ENCODE measurements at places on chromosomes 1 and 21. TPM values are rescaled to one million over a fixed set of nuclear protein-coding genes. Genes with fewer than 3 reads are reported as not detected.

ADGRL4 gene
- 43.0 TPM for total RNA-seq

MEGF6 gene
- total RNA-seq = 10.9 TPM

HHIPL2 gene
- total RNA-seq = 0.09 TPM

DAP3 gene
- total RNA-seq = 85.2 TPM

MCOLN2 gene
- total RNA-seq = 3.1 TPM

YIPF1 gene
- 33.3 TPM for total RNA-seq

AQP10 gene
- total RNA-seq = not detected

DNA sequence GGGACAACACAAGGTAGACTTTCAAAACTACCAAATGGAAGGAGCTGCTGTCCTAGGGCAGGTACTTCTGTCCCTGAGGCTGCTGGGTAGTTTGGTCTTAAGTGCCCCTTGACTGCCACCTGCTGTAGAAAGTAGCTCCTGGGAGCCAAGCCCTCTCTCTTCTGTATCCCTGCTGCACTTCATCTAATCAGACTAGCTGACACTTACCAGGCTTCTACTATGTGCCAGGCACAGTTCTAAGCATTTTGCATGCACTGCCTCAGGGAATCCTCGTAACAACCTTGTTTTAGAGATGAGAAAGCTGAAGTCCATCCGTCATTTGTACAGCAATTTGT, 15.9 kb upstream of the SRSF4 start:
- DNase-seq = no peak

DNA sequence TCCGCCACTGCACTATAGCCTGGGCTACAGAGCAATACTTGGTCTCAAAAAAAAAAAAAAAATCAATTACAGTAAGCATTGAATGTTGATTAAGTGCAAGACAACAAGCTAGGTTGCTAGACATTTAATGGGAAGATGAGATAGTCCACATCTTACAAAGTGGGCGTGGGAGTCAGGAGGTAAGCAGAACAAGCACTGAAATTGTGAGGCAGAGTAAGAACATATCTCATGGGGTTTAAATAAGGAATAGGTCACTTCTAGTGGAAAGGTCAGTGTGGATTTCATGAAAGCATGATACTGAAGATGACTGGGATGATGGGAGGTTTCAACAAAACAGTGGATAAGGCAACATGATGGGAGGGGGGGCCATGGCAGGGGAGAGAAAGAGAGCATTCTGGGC, 1.9 kb upstream of the OLFML2B start:
- no peak for DNase-seq

DNA sequence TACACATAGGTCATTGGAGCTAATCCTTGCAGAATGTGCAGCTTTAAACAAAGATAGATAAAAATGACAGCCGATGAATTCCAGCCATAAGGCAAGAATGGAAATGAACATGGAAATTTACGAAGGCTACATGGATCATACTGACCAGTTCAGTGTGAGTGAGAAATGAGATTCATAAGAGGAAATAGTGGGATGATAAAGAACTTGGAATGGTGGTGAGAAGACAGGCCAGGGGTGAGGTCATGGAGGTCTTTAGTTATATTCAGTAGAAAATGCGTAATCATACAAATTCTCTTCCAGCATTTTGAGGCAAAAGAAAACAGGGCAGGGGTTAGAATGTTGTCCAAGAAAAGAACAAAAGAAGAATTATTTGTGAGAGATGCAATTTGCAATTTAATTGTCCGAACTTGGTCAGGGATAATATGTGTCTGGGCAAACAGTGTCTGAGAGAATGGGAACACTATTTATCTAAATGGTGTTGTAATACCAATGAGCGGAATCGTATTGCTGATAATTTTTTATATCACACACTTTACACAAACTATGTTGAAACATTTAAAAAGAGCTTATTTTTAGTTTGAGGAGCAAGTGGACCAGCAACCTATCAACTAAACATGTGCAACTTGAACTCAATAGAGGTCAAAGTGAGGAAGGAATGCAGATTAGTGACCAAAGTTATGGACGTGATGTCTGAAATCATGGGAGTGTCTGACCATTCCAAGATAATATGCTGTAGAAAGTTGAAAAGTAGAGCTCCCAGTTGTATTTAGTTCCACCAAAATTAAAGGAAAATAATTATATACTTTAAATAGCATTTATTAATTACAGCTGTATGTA, 739.0 kb upstream of the NCAM2 start:
- no peak for DNase-seq

GRCh38 chr1:6651909-6652308, 27.2 kb downstream of the THAP3 start:
- peak; percentile 60 for DNase-seq

GRCh38 chr1:175628548-175629317, 114.7 kb downstream of the TNR start:
- no peak for DNase-seq

GRCh38 chr1:193325771-193326170, 139.4 kb upstream of the B3GALT2 start:
- no peak for DNase-seq

- DNase-seq = peak; percentile 17
These were observed 93.9 kb upstream of the BEND5 start for GRCh38 chr1:48870596-48870995.

- DNase-seq = no peak
These were observed 326.5 kb downstream of the PDE4B start for GRCh38 chr1:66119148-66119547.

DNA sequence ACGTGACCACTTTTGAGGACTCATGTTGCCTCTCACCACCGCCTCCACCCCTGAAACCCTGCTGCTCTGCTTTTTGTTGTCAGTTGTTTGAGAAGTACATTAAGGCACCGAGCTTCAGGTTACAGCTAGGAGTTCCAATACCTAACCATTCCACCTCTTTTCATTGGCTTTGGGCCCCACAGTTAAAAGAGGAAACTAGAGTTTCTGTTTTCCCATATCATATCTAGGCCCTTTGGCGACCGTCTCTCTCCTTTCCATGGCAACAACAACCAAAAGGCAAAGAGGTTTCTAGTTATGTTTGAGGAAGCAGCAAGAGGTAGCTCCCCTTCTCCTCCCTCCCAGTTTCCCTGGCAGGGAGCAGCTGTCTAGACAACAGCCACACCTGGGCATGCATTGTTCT, 5.9 kb downstream of the ANKRD35 start:
- DNase-seq = no peak

GRCh38 chr1:7932524-7933138, 8.0 kb downstream of the TNFRSF9 start:
- DNase-seq = no peak

GRCh38 chr1:76640092-76640491, 227.2 kb upstream of the ST6GALNAC5 start:
- no peak for DNase-seq

DNA sequence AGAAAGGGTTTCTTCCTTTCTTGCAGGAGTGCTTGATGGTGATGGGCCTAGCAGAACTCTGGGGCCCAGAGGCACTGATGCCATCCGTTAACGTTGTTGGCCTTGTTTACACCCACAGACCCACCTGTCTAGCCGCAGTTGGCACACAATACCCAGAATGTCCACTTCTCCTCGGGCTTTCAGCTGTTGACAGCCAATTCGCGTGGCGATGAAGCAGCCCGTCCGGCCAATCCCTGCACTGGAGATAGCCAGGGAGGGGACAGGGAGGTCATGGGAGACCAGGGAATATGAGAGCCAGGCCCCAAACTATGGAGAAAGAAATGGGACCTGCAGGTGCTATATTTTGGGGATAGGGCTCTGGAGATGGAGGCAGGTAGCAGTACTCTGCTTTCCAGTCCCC, 5.7 kb upstream of the ARL8A start:
- DNase-seq = no peak

DNA sequence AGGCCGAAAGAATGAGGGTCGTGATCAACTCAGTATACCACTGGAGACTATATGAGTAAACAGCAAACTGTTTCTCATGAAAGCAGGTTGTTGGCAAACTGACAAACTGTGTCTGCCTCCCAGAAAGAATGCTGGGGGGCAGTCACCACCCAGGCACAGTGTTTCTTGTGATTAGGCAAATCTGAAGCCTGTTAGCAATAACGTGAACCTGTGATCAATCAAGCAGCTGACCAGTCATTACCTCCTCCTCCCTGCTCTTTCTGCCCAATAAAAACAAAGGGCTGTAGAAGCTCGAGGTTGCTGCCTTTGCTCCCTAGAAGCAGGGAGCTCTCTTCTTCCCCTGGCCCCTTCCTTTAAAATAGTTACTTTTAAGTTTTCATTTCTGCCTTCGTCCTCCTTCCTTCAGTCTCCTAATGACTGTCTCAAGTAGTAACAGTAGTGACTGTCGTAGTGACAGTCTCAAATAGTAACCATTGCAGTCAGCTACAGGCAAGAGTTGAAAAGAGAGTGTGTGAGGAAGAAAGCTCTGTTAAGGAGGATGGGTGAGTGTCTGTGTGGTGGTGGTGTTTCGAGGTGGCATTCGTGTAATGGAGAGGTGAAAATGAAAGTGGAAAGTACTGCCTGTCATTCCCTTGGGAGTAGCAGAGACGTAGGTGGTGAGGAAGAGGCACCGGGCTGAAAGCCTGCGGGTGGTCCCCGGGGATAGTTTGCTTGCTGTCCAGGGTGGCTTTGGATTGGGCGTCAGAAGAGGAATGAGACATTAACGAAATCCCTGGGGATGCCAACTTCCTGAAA, 14.5 kb downstream of the HHAT start:
- DNase-seq = no peak

DNA sequence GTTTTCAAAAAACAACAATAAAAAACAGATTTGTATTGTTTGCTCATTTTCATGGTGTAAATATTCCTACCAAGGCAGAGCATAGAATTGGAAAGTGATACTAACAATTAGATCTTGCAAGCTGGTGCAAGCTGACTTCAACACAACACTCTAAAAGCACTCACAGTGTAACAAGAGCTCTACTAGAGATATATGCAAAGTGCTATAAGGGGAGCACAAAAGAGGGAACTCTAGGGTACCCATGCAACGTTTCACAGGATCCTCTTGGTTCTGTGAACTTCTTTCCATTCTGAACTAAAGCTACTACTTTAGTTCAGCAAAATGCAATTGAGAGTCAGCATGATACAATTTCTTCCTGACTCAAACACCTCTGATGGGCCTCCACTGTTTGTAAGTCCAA, 78.3 kb downstream of the ATP1B1 start:
- DNase-seq = no peak

DNA sequence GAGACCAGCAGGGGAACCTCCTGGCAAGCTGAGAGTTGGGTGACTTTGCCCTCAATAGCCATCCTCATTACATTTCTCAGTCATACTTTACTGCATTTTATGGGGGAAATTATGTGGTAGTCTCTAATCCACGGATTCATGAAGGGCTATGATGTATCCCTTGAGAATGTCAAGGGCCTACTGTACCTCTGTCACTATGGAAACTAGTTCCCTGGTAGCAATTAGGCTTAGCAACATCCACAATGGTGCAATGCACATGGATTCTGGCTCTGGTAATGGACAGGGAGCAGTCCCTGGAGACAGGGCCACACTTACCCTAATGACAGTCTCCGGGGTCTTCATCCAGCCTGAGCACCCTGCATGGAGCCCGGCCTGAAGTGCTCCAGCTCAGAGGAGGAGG, 26.5 kb downstream of the LRRN2 start:
- DNase-seq = no peak

DNA sequence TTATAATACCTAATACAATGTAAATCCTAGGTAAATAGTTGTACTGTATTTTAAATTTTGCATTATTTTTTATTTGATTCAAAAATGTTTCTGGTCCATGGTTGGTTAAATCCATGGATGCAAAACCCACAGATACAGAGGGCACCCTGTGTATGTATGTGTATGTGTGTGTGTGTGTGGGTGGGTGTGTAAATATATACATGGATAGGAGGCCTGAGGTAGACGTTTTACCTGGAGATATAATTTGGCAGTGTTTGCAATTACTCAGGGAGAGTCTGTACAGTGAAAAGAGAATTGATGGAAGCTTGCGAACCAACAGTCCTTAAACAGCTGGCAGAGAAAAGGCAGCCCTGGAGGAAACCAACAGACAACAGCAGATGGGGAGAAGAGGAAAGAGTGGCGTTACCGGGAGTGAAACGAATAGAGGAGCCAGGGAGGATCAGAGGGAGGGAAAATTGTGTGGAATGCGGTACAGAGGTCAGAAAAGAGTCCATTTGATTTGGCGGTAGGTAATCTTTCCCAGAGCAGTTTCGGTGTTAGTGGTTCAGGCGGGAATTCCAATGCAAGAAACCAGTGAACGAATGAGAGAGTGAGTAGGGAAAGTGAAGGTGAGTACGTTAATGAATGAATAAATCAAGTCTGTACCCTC, 47.9 kb upstream of the NBL1 start:
- no peak for DNase-seq

- no peak for DNase-seq
These were observed 3.9 kb downstream of the PIGV start for GRCh38 chr1:26791626-26792025.

GRCh38 chr1:156914440-156914856, 6.0 kb upstream of the LRRC71 start:
- no peak for DNase-seq

DNA sequence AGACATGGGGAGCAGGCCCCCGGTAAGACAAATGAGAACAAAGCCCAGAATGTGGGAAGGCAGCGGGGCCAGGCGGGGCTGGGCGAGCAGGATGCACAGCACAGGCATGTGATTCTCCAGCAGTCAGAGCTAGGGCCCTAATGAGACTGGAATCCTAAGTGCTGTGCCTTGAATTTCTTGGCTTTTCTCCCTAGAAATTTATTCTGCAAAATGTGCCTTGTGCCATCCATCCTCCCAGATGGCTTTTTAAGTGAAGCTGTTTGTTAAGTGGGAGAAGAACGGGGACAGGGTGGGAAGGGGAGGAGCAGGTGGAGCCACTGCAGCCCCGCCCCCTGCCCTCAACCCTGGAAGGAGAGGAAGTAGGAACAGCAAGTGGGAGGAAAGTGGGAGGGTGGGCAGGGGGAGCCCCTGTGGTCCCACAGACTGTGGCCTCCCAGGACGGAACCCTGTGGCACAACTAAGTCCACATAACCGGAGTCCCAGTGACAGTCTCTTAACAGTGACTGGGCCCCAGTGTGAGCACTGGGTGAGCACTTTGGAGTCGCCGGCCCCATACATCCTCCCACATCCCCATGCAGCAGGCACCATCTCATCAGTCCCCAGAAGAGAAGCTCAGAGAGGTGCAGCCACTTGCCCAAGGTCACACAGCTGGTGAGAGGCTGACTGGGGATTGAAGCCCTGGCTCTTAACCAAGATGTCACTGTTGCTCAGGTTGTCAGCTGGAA, 216.9 kb downstream of the MATN1 start:
- DNase-seq = no peak

DNA sequence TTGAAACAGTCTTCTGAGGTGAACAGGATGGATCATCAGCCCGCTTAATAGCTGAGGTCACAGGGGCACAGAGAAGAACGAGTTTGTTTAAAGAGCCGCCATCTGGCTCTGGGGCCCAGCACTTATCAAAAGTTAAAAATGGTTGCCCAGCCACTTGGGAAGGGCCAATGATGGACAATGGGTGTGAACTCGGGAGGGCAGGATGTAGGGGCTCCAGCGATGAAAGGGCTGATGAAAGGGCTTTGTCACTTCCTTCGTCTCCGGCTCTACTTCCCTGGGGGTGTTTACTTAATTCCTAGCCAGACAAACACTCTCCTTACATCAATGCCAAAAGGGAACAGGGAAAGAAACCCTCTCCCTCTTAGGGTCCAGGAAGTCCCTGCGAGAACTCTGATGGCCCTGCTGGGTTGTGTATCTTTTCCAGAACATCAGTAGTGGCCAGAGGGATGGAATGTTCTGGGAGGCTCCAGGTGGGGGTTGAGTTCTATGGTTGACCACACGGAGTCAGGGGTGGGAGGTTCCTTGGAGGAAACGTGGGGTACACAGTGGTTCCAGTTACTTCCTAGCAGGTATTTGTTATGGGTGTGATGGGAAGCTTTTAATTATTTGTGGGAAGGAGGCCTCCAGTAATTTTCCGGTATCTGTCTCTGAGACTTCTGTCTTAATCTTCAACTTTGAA, 9.0 kb upstream of the ABCG1 start:
- DNase-seq = no peak
